ENCODE measurements at places on chromosomes 7 and 10.

GRCh38 chr10:114239117-114239993, at the start of gene VWA2:
TSS of gene VWA2 (plus strand) at chr10:114239254. CDS start at chr10:114248714, 9,460 bp downstream.
- peak; percentile 52 for DNase-seq

DNA sequence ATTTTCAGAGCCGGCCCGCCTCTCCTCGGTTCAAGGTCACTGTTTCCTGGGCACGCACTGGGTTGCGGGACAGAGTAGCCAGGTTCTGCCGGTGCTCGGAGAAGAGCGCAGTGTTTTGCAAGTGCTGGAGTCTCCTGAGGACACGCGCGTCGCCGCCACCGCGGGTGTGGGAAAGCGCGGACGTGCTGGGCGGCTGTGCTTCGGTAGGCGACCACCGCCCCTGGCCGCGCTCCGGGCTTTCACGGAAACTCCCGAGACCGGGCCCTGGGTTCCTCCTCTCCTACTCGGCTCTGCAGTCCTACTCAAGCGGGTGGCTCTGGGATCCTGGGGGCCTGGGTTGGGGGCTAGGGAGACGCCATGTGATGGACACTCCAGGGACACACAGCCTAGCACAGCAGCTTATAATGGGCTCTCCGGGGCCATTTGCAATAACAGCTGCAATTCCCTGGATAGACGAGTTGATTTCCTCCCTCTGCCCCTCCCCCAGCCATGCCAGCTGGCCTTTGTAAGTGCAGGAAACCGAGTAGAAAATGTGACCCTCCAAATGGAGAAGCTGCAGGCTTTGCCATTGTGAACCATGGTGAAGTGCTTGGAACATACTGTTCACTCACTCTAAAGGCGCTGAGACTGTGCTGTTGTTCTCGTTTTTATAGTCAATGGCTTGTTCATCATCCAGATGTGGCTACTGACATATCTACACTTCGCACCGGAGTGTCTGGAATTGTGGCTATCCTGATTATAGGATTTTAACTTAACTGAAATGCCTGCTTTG, 2.1 kb downstream of the FRAT1 start:
- peak; percentile 28 for DNase-seq

- no peak for DNase-seq
These were observed 82.6 kb upstream of the ASAH2 start for GRCh38 chr10:50333872-50334271.

DNA sequence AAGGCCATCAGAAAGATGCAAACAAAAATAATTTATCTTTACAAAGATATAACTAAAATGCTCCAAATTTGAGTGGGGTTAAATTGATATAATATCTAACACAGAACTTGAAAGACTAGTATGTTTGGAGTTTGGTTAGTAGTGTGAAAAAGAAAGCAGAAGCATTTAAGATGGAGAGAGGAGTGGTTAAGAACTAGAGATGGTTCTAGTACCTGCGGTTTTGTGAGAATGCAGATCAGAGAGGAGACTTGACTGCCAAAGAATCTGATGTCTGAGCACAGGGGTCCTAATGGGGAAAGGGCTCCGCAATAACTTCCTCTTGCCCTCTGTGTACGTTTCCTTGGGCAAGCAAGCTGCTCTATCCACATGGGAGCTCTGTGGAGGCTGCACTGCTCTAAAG, 506.8 kb upstream of the COBL start:
- DNase-seq, result no peak

DNA sequence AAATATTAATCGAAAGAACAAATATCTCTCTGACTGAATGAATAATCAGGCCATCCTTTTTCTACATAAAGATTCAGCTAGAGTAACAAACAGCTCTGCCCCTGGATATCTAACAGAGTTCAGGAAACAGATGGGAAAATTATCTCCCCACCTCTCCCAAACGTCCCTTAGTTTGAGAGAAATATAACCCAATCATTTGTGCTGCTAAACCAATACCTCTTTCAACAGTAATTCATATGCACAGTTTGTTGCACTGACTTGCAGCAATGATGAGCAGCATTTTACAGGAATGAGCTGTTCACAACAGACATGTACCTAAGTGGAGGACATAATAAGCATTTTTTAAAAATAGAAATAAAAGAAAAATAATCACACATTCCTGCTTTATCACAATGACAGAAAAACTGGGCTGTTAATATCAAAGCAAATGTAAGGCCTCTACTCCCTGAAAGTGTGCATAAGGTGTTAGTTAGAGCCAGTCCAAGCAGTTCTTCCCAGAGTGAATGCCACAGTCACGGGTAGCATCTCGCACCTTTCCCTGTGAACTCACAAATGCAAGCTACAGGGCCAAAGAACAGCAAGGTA, 2.3 kb downstream of the CREB3L2 start:
- no peak for DNase-seq

- no peak for DNase-seq
These were observed 241.5 kb upstream of the PTER start for GRCh38 chr10:16195178-16195769.

- DNase-seq, result no peak
These were observed 41.4 kb downstream of the PWWP2B start for GRCh38 chr10:132438091-132439024.

GRCh38 chr7:125636320-125636962, 706.8 kb upstream of the POT1 start:
- DNase-seq, result no peak

DNA sequence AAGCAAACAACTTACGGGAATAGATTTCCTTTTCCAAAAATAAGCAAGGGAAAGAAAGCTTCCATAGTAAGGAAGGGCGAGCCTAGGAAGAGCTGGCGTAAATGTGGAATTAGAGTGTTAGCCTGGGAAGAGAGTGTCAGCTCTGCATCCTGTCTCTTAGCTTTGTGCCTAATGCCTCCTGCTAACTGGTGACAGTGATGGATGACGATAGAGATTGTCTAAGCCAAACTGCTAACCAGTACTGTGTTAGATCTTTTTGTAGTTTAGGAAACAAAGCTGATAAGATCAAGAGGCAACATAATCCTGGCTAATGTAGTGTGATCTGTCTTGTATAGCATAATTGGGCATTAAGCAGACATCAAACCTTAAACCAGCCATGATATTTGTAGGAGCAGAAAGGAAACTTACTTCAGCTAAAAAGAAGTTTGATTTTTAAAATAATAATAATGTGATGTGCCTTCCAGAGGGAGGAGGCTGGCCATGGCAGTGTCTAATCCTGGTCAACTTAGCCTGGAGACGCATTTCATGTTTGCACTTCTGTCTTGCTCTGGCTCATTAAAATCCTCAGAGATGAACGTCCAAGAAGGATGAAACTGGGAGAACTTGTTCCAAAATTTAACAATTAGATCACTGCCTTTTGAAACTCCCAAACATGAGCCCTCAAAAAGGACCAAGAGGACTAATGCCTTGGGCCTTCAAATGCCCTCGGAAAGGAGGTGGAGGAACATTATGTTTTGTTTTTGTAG, 85.1 kb downstream of the FAM204A start:
- no peak for DNase-seq

DNA sequence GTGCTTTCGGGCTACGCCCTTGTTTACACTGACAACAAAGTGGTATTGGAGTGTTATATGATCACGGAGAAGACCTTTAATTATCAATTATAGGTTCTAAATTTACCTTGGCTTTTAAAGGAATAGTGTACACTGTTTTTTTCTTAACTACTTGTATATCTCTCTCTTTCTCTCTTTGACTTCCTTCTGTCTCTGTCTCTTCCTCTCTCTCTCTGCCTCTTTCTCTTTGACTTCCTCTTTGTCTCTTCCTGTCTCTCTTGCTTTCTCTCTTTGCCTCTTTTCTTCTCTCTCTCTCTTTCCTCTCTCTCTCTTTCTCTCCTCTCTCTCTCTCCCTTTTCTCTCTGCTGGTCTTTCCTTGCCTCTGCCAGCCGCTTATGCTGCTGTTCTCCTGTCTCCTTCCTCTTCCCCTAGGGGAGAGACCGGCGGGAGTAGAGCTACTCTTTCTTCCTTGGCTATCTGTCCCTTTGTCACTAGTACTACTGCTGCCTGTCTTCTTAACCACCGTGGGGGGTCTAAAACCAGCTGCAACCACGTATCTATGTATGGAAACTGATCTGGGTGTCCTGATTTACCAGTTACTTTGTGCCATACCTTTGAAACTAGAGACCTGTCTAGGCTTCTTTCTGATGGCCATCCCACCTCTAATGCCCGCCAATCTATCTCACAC, 36.9 kb upstream of the GSDME start:
- no peak for DNase-seq

- DNase-seq, result no peak
These were observed 1047.4 kb upstream of the LRRN3 start for GRCh38 chr7:110043519-110043918.

- no peak for DNase-seq
These were observed 483.7 kb upstream of the LRRN3 start for GRCh38 chr7:110607050-110607857.

- no peak for DNase-seq
These were observed 74.0 kb upstream of the CCDC6 start for GRCh38 chr10:59980356-59980755.

DNA sequence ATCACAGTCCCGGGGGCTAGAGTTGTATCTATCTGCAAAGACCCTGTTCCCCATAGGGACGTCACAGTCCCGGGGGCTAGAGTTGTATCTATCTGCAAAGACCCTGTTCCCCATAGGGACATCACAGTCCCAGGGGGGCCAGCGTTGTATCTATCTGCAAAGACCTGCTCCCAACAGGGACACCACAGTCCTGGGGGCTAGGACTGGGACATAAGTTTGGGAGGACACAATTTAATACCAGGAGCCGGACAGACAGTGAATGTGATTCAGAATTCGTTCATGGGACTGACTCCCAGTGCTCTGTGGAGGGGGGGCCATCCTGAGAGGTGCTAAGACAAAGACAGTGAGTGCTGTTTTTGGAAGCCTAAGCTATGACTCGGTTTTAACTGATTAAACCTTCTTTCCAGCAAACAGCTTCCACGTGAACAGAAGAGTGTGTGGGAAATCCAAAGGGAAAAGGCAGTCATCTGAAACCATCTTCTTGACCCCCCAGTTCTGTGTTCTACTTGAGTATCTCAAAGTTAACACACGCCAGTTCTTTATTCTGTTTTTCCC, 153.0 kb downstream of the DIP2C start:
- no peak for DNase-seq

GRCh38 chr7:138890499-138891445, 90.4 kb downstream of the KIAA1549 start:
- DNase-seq, result no peak

DNA sequence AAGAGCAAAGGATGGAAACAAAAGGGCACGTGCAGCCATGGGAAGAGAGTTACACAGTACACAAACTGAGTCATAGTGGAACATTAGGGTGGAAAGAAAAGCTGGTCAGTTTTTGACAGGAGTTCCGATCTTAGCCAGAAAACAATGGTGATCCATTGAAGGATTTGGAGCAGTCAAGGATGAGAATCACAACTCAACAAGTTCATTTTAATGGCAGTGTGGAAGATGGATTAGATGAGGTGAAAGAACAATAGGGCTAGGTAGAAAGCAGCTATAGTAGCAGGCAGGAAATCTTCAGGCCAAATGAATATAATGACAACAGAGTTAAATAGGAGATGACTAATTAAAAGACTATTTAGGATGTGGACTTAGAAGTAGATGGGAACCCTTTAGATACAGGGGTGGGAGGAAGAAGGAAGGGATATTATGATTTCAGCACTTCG, 136.3 kb downstream of the DOCK4 start:
- DNase-seq, result no peak

DNA sequence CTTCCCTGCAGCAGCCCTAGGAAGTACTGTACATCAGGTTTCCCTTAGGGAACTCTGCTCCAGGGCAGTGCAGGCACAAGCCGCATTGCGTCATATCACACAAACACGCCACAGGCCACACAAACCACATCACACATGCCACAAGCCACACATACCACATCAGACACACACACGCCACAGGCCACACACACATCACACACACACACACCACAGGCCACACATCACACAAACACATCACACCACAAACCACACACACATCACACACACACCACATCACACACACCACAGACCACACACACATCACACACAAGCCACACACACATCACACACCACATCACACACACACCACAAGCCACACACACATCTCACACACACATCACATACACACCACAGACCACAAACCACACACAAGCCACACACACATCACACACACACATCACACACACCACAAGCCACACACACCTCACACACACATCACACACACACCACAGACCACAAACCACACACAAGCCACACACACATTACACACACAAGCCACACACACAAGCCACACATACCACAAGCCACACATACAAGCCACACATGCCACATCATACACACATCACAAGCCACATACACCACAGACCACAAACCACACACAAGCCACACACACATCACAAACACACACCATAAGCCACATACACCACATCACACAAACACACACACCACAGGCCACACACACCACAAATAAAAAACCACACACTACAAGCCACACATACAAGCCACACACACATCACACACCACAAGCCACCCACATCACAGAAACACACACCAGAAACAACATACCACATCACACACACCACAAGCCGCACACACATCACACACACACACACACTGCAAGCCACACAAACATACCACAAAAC, 53.4 kb downstream of the TMEM209 start:
- DNase-seq, result peak; percentile 38

GRCh38 chr10:35848412-35848811, 206.3 kb upstream of the FZD8 start:
- DNase-seq, result no peak

- no peak for DNase-seq
These were observed 37.8 kb downstream of the HIPK2 start for GRCh38 chr7:139739863-139740597.

GRCh38 chr7:70616211-70616610, 515.7 kb upstream of the GALNT17 start:
- DNase-seq, result no peak

GRCh38 chr10:4159173-4159572, 374.2 kb upstream of the KLF6 start:
- no peak for DNase-seq

DNA sequence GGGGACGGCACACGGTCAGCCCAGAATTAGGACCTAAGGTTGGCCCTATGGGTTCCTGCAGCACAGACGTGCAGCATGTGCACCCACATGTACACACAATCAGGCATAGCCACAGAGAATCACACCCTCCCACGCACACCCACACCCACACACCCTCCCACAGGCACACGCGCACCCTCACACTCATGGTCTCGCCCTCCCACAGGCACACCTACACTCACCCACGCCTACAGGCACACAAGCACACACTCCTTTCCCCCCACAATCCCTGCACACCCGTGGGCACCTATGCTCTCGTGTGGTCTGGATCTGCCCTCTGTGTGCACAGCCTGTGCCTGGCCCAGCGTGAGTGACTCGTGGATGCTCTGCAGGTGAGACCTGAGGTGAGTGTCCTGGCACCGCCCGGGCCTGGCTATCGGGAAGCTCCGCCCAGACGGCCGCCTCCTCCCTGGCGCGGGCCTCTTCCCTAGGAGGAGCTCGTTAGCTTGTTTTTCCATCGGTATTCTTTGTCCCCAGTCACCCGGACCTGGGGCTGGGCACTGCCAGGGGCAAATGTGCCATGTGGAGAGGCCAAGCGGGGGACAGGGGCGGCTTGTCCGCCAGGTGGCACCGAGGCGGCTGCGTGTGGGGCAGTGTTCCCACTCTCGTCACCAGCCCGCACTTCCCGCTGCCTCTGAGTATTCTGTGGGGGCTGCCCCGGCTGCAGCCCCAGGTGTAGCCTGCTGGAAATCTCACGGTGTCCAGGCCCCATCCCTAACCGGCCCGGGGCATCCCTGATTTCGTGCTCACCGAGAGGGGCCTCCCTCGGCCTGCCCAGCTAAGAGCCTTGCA, 110.2 kb upstream of the FAM20C start:
- no peak for DNase-seq

- DNase-seq, result no peak
These were observed 14.5 kb upstream of the LRRC4 start for GRCh38 chr7:128045766-128046165.
